Right atrium auricular region (tissue), 2 donors: ENCODE measurements at places on chromosomes 5 and 9.

GRCh38 chr5:42593591-42593990 lies 163.0 kb upstream of the CCDC152 start:
- no peak for DNase-seq

GRCh38 chr5:111385970-111386831 lies 126.1 kb downstream of the STARD4 start:
- DNase-seq = no peak

DNA sequence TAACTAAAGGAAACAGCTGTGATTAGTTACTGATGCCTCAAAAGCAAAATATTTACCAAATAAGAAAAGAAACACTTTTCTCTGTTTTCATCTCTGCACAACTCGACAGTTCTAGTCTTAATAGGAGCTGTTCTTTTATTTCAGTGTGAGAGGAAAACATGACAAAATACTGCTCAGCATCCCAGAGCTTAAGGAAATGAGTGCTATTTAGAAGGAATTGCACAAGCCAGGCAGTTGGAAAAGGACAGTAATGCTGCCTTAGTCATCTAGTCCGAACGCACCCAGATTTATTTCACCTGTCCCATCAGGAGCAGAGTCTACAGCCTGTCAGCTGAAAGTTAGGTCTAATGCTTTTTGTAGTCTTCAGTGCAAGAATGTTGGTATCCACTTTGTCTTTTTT lies 12.3 kb downstream of the ZCCHC9 start:
- no peak for DNase-seq

- peak; percentile 88 for DNase-seq
Observed at GRCh38 chr9:137277329-137278041, at the start of gene TOR4A. TOR4A (plus strand) TSS chr9:137277726; CDS start chr9:137278690, 964 bp downstream.

GRCh38 chr9:21294364-21294774 lies 10.7 kb downstream of the IFNA5 start:
- DNase-seq = no peak

DNA sequence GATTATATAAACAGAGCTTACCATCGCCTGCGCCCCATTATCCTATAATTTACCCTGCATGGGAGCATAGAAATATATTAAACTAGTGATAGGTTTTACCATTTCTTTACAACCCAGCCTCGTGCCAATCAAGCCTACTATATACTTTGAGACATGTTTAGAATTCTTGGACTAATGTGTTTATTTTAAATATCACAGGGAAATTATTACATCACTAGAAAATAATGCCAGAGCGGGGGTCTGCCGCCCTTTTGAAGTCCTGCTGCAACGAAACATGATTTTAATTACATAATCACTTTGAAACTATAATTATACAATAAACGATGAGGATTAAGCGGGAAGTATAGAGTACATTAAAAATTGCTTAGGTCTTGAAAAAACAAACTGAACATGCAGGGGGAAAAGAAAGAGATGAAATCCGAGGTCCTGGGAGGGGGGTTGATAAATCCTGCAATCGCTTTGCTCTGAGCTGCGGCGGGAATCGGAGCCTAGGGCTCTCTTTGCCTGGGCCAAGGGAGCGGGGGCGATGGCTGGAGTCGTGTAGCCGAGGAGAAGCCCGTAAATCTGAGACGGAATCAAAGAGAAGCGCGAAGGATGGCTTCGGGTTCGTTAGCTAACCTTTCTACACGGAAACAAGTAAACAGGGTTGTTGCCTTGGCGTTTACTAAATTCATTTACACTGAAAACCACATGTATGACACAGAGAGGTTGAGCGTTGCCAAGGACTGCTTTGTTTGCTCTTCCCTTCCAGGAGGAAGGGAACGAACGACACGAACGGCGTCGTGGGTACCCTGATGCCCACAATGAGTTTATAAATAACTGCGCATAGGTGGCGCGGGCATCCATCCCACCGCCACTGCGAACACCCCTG lies 127.6 kb downstream of the TMEM174 start:
- DNase-seq = no peak

GRCh38 chr5:102231693-102232619 lies 64.1 kb downstream of the SLCO4C1 start:
- DNase-seq = no peak

GRCh38 chr9:114746591-114747346 lies 59.1 kb downstream of the TNFSF15 start:
- no peak for DNase-seq

GRCh38 chr9:93663877-93664548 lies 87.6 kb downstream of the PHF2 start:
- no peak for DNase-seq

DNA sequence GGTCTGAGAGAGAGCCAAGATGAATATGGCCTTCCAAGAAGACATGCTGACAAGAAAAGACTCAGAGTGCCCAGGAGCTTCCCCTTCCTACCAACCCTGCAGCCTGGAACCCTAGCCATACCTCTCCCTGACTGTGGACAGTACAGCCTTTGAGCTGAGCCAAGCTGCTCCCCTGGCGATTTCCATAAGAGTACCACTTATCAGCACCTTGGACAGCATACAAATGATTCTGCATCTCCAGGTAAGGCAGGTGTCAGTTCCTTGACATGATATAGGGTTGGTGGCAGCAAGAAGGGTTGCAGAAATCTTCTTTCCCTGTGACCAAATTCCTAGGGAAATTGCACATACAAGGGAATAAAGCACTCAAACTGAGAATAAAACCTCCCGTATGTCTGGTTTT lies 58.3 kb downstream of the MFAP3 start:
- DNase-seq = no peak

GRCh38 chr5:132022737-132023136 lies 11.3 kb upstream of the ACSL6 start:
- no peak for DNase-seq

DNA sequence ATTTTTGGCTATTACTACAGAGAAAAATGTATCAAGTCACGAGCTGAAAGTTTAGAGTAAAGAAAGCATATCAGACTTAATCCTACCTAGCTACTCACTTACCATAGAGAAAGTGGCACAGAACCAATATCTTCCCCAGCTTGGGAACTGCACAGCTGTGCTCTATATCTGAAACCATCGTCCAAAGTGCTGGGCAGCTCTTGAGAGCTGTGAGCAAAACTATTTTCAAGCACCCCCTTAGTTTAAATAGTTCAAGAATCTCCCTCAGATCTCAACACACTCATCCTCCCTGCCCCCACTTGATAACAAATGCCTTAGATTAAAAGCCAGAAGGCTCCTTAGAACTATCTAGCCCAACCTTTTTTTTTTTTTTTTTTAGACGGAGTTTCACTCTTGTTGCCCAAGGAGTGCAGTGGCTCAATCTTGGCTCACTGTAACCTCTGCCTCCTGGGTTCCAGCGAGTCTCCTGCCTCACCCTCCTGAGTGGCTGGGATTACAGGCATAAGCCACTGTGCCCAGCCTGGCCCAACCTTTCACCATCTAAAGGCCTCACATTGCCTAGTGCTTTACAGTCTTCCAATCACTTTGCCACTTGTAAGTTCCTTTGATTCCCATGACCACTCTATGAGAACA lies 94.2 kb upstream of the APC start:
- DNase-seq = no peak

DNA sequence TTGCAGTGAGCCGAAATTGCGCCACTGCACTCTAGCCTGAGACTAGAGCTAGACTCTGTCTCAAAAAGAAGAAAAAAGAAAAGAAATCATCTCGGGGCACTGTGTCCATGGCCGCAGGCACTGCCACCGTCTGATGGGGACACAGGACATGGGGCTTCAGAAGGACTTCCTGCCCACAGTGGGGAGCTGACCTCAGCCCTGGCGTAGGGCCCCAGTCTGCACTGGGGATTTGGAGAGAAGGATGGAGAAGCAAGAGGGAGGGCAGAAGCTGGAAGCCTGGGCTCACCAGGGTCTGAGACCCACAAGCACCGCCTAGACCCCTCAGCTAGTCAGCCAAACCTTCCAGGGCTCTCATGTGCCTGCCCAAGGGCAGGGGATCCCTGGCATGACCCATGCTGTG lies 4.1 kb upstream of the SARDH start:
- no peak for DNase-seq

DNA sequence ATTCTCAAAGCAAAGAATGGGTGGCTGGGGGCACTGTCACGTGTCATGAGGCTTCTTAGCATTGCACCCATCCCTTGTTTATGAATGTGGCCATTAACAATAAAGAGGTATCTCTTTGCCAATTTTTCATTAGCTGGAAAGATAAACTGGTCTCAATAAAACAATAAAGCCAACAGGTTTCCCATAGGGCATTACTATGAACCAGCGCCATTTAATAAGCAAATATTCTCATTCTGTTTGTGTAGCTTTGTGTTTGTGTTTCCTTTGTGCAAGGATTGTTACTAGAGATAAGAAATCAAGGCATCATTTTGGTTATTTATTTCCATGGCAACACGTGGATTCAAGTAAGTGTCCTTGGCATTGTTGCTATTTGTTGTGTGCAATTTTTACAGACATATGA lies 37.6 kb upstream of the CAST start:
- DNase-seq = no peak

- no peak for DNase-seq
Observed at GRCh38 chr9:68802525-68803015, 97.5 kb downstream of the PIP5K1B start.

DNA sequence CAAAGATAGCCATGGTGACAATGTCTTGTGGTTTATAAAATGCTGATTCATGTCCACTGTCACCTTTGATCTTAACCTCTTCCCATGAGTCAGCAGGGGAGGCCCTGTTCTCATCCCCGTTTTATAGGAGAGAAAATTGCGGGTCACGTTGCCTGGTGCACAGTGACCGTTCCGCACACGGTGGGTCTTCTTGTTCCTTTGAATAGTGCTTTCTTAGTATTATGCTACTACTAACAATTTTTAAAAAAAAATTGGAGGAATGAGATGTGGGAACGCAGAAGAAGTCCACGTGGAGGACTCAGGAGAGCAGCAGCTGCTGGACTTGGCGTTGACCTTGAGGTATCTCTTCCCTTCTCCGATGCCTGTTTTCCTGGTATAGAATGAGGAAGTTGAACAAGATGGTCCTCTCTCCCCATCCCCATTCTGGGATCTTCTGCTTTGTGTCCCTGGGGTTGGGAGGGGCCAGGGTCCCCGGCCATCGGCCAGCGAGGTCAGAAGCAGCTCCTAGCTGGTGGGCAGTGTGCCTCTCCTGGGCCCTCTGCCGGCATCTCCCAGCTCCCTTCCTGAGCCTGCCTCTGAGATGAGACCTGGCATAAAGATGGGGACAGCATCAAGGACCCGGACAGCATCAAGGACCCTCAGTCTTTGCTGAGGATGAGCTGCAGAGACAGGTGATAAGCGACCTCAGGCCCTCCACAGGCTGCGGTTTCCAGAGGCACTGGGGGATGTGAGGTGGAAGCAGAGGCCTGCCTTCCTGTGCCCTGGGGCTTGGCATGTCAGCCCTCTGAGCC lies 143.9 kb downstream of the C9orf50 start:
- no peak for DNase-seq

DNA sequence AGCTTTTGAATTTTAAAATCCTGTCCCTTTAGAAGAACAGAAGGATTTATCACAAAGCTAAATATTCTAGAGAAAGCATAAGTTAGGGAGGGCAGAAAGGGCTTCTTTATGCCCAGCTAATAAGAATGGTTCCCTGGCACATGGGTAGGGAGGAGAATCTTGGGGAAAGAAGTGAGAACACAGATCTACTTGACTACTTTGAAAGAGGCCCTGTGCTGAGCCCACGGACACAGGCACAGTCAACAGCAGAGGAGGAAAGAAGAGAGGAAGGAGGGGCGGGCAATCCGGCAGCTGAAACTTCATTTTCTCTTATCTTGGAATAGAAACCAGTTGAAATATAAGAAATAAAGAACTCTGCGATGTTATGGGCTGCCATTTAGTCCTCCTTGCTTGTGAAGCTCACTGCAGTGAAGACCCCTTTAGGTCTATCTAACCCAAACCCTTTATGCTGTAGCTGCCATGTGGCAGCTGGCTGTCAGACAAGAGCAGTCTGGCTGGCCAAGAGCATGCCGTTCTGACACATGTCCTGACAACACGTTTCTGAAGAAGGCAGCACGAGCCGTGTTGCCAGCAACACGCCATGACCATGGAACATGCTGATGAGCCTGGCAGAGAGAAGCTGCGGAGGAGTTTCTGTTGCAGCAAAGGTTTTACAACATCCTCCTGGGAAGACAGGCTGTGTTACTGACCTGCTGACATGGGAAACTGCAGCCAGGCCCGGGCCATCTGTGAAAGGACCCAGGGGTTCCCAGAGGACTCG lies 34.2 kb downstream of the ABLIM3 start:
- DNase-seq = peak; percentile 90

GRCh38 chr5:54742417-54742891 lies 224.9 kb downstream of the SNX18 start:
- no peak for DNase-seq

DNA sequence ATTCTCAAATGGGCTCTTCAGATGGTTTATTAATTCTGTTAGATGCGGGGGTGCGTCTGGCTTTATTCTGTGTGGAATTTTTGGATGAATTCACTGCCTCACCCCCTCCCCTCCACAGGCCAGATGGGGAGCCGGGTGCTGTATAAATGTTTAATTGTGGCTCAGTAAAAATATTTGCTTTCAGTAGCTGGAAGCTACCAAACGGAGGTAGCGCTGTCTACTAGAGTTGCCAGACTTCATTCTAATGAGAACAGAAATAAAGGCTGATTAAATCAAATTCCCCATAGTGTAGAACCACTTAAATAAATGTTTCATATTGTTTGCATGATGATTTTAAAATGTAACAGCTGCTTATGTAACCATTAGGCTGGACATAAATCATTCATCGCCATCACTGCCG lies 34.5 kb upstream of the KCNMB1 start:
- no peak for DNase-seq

DNA sequence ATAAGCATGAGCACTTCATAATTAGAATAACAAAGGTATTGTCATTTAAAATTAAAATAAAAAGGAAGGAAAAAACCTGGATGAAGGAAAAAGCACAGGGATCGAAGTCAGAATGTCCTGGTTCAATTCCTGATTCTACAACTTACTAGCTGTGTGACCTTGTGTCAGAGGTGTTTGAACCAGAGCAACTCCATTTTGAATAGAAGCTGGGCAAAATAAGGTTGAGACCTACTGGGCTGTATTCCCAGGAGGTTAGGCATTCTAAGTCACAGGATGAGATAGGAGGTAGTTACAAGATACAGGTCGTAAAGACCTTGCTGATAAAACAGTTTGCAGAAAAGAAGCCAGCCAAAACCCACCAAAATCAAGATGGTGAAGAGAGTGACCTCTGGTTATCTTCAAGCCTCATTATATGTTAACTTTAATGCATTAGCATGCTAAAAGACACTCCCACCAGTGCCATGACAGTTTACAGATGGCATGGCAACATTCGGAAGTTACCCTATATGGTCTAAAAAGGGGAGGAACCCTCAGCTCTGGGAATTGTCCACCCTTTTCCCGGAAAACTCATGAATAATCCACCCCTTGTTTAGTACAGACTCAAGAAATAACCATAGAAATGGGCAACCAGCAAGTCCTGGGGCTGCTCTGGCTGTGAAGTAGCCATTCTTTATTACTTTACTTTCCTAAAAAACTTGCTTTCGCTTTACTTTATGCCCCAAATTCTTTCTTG lies 412.7 kb downstream of the PIK3R1 start:
- no peak for DNase-seq

- DNase-seq = peak; percentile 46
Observed at GRCh38 chr5:6543830-6544560, 88.8 kb downstream of the NSUN2 start.
